ENCODE measurements at places on chromosomes 12 and 14.

DNA sequence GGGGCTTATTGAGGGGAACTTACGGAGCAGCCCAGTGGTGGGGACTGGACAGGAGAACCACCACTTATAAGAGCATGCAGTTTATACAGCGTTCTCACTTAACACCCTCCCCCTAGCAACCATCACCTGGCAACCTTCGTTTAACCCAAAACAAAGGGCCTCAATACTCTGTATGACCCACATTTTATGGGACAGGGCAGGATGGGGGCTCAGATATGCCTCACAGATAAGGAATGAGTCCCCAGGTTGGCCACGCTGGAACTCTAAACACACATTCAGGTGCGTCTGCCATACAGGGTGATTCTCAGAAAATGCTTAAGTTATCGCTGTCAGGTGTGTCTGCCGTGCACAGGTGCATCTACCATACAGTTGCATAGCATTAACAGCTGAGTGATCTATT, 99.2 kb downstream of the GCH1 start:
- DNase-seq, result no peak

- DNase-seq, result no peak
Observed at GRCh38 chr12:131755305-131756113, 44.6 kb downstream of the SFSWAP start.

- DNase-seq, result no peak
Observed at GRCh38 chr14:99930420-99931274, 134.6 kb upstream of the EVL start.

DNA sequence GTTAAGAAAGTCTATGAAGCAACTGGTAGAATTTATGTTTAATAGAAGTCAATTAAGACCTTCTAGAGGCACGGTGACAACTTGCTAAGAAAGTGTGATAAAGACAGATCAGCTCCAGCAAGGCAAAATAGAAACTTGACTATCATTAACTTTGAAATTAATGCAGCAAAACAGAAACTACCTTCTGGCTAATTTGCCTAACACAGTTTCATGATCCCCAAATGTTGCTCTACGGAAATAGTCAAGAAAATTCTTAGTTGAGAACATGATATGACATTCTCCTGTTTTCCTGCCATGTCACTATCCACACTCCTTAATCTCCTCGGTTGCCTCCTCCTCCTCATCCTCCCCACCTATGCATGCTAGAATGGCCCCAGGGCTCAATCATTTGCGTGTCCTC, 4.2 kb downstream of the DENND5B start:
- DNase-seq, result no peak

- no peak for DNase-seq
Observed at GRCh38 chr14:89620436-89620835, 203.4 kb upstream of the FOXN3 start.

DNA sequence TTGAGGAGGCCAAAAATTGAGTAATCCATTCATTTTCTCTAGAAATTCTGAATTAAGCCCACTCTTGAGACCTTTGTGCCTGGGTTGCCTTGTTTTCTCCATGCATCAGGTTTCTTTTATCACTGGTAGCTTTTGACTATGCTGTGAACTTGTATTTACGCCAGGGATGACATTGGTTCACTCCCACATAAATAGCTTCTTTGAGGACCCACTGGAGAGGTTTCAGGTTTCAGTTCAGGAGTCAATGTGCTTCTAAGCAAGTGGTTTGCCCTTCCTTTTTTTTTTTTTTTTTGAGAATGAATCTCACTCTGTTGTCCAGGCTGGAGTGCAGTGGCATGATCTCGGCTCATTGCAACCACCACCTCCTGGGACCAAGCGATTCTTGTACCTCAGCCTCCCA, 10.2 kb upstream of the SLC17A8 start:
- DNase-seq, result no peak

DNA sequence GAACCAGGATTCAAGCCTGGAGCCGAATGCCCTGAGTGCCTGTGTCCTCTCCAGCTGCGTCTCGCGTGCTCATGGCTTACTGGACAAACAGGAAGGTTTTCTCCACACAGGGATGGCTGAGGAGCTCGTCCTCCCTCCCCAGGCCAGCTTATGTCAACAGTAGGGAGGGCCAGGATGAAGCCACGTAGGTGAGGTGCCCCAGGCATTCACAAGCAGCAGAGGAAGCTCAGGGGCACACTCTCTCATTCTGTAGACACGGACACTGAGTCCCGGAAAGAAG, 49.3 kb downstream of the TRPV4 start:
- DNase-seq, result no peak

GRCh38 chr12:64082116-64082515, 140.0 kb downstream of the KICS2 start:
- no peak for DNase-seq

DNA sequence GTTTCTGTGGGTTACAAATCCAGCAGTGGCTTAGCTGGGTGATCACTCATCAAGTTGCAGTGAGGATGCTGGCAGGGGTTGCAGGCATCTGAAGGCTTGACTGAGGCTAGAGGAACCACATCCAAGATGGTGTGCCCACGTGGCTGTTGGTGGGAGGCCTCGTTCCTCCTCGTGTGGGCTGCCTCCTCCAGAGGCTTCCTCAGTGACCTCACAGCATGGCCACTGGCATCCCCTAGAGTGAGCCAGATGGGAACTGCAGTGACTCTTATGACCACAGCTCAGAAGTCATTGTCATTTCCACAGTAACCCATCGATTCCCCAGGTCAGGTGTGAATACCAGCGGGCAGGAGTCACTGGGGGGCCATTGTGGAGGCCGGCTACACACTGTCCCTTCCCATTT, 17.8 kb downstream of the AACS start:
- no peak for DNase-seq

DNA sequence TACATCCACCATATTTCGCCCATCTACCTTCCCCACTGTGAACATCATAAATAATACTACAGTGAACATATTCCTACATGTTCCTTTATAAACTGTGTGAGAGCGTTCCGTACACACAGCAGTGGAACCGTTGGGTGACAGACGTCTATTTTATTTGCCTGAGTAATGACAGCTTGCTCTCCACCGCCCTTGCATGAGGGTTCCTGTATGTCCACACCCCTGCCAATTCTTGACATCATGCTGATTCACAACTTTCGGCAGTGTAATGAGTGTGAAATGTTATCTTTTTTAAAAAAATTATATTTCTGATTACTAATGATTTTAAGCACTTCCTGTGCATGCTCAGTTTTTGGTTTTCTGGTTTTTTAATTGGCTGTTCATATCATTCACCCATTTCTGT, 4.3 kb upstream of the RAD52 start:
- no peak for DNase-seq

DNA sequence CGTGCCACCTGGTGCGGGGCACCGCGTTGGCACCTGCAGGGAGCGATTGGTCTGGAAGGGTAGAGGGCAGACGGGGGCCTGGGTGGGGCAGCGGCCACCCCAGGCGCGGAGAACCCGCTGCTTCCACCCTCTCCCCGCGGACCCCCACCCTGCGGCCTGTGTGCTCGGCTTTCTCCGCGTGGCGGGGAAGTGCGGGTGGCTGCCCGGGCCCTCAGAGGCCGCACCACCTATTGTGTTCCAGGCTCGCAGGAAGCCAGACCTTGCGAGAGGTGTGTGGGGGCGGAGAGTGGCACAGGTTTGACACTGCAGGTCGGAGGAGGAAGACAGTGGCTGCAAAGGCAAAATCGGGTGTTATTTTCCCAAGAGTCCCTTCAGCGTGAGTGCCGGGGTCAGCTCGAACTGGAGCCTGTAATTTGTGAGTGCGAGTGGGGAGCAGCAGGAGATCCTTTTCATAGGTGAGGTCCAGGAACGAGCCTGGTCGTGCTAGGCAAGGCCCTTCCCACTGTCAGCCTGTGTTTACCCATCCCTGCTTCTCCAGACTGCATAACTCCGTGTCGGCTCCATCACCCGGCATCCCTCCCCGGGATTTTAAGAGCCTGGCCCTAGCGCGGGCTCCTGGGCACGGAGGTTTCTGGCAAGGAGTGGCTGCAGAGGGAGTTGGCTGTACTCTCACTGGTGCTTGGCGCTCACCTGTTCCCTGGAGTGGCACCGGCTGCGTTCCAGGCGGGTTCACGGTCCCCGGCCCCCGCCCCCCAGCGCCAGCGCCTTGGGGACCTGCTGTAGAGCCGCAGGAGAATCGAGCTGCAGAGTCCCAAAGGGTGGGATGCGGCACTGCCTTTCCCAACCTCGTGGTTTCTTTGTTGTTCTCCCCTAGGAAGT, 935 bp downstream of the TBC1D30 start:
- peak; percentile 90 for DNase-seq

GRCh38 chr14:42918615-42919014, 1311.9 kb downstream of the LRFN5 start:
- DNase-seq, result no peak

DNA sequence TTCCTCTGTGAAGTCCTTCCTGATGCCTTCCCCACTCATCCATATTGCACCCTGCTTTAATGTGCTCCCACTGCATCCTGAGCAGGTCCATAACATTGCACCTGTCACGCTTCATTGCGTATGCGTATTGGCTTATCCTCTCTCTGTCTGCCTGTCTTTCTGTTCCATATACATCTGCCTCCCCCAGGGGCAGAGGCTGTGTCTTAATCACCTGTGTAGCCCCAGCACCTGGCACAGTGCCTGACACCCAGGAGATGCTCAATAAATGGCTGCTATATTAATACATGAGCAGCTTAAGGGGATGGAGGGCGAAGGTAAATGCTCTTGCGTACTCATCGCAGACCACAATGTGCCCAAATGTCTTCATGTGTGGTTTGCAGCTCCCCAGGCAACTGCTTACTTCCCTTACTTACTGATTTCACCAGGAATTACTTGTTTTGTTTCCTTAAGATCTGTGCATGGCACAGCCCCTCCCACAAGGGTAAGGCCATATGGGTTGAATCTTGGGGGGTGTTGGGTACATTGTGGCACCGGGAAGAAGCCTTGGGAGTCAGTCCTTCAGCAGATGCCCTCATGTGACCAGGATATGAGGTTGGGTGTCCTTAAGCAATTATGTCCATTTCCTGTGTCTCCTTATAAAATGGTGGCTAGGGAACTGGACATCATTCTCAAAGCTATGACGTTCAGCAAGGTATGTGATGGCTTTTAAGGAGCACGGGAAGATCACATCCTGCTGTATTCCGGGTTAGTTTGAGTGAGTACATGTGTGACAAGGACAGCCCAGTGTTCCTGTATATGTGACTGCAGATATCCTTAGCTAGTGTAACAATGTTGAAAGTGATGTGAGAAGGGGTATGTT, 848 bp upstream of the CPNE6 start:
- no peak for DNase-seq

GRCh38 chr14:36207500-36207899, 31.0 kb upstream of the PTCSC3 start:
- no peak for DNase-seq

- DNase-seq, result no peak
Observed at GRCh38 chr12:85188619-85189018, 91.4 kb upstream of the ALX1 start.

GRCh38 chr14:94770251-94770749, 387 bp upstream of the GSC start:
- DNase-seq, result no peak

DNA sequence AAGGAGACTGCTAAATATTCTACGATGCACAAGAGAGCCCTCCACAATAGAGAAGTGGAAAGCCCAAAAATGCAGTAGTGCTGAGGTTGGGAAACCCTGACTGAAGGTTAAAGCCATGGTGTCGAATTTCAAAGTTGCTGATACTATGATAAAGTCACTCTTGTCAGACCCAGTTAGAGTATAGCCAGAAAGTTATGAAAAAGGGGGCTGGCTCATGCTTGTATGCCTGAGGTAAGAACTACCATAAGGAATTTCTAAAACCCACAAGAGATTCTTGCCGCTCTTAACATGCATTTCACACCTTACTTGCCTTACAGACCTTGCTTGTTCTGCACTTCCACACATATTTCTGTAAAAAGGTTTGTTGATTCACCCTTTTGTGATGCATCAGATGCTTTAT, 184.6 kb downstream of the SLC6A15 start:
- no peak for DNase-seq

DNA sequence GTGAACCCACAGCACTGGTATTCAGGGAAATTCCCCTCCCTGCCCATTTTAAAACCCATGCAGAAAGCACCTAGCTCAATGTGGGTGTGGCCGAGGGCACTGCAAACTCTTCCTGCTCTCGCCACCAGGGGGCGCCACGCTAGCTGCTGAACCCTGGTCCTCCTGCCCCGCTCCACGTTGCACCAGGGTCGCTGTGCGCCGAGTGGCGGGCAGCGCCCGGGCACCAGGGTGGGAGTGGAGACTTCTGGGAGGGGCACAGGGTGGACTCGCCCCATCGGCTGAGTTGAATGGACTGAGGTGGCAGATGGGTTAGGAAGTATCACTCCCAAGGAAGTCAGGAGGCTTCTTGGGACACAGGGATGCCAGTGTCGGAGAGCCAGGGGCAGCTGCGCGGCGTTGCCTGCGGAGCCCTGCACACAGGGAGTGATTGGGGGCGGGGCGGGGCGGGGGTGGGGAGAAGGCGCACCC, 48.1 kb upstream of the BCL11B start:
- peak; percentile 84 for DNase-seq

GRCh38 chr14:81562818-81563217, 29.2 kb upstream of the SEL1L start:
- no peak for DNase-seq

DNA sequence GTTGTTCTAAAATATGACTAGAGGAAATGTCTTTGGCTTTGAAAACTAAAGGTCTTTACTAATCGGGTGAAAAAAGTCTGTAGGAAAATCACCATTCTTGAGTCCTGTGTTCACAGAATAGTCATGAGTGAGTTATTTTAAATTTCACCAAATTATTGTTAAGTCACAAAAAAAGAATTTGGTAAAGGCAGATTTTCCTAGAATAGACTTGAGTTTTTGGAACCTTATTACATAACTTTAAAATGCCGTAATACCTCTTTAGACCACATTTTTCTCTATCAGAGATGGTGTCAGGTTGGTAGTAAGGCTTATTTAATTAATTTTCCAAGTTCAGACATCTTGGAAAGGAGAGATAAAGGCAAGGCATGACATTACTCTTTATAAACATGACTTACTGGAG, 184.7 kb upstream of the GARIN2 start:
- DNase-seq, result no peak

DNA sequence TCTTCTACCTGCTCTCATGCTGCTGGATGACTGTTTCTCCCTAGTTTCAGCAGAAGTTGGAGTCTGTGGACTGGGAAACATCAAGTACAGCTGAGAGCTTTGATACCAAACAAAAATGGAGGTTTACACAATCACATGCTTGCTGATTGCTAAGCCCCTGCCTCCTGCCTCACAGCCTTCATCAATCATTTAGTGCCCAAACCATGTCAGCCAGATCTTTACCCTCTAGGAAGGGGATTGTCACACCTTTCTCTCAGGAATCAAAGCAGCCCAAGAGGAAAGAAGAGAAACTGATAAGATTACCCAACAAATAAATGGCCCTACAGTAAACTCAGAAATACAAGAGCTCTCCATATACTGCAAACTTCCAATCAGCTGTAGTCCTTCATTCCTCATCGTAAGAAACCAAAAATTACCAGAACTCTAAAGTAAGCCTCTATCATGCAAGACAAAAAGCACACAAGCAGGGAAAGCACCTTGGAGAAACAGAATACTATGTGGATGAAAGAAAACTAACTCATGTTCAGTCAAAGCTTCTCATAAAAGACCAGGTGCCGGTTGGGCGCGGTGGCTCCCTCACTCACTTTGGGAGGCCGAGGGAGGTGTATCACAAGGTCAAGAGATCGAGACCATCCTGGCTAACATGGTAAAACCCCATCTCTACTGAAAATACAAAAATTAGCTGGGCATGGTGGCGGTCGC, 63.6 kb upstream of the RESF1 start:
- DNase-seq, result no peak

Data from esophagus muscularis mucosa (tissue), 4 donors.